NCI-H2081 (cell line): ENCODE measurements at places on chromosomes 5 and 9.

GRCh38 chr9:116250891-116251290 lies 97.3 kb downstream of the PAPPA start:
- DNase-seq: no peak

GRCh38 chr9:85290019-85290418 lies 451.7 kb downstream of the AGTPBP1 start:
- no peak for DNase-seq

- no peak for DNase-seq
These were observed 9.0 kb downstream of the IL33 start for GRCh38 chr9:6224393-6225154.

DNA sequence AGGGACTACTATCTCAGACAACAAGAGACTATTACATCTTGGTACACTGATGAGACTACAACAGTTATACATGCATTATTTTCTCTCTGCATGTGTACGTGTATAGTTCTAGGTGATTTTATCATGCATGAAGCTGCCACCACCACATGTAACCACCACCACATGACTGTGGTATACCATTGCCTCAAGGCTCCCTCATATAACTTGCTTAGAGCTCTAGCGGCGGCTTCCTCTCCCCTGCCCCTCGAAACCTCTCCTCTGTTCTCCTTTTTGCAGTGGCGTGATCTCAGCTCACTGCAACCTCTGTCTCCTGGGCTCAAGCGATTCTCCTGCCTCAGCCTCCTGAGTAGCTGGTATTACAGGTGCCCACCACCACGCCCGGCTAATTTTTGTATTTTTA lies 162.3 kb downstream of the AOPEP start:
- DNase-seq: no peak

DNA sequence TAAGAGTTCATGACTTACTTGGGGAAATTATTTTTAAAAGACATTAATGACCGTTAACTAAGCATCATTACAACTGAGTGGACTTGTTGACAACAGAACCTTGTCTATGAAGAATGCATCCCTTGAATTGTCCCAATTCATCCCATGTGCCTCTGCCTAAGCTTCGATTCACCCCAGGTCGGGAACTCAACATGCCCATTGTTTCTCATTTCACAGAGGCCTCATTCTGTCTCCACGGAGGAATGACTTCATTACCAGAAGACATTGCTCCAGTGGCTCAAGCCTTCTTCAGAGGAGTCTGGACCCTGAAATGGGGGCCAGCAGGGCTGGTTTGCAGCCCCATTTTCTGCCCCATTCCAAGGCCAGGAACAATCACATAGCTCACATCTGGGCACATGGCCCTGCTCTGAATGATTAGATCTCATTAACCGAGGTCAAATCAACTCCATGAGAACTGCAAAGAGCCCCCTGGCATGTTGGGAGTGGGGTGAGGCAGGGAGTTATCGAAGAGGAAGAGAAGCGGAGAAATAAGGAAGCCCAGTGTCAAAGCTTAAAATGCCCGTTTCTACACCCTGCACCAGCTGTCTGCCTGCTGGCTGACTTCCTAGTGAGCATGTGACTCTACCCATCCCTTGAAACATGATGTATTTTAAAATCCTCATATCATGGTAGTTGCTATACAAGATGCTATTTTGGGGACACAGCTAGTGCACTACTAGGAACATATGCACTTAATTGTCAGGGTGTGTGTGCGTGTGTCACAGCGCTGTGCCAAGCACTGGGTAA lies 137.3 kb downstream of the LHFPL2 start:
- DNase-seq: no peak

DNA sequence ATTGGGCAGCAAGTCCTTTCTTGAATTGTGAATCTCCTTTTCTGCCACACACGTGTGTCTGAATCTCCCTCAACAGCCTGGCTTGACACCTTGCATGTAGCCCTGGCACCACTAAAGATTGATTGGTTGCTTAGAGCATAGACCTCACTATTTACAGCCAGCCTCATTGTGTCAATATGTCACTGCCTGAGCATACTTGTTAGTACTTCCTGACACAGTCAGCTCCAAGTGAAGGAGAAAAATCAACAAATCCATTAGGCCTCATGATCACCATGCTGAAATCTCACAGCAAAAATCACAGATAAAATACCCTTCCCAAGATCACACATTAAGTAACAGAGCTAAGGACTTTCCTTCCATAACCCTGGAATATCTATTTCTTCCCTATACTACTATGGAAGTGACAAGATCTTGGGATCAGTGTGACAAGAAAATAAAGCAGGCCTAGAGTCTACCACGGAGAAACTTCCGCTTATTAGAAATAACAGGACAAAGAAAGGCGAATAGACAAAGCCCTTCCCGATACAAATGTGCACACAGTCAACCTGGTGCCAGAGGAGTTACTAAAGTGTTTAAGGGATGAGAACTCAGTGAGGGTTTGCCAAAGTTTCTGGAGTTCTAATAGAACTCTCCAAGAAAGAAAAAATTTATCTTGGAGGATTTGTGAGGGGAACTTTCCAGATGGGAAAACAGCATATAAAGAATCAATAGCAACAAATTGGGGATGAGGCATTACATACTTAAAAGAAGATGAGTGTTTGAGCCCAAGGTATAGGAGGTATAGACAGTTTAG lies 5.6 kb upstream of the ARL15 start:
- peak; percentile 22 for DNase-seq

DNA sequence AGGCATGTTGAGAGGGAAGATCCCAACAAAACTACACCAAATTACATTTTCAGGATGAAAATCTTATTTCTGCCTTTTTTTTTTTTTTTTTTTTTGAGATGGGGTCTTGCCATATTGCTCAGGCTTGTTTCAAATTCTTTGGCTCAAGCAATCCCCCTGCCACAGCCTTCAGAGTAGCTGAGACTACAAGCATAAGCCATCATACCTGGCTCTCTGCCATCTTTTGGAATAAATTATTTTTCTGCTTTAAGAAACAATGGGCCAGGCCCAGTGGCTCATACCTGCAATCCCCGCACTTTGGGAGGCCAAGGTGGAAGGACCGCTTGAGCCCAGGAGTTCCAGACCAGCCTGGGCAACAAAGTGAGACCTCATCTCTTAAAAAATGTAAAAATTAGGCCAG lies 14.3 kb downstream of the AFF4 start:
- no peak for DNase-seq

DNA sequence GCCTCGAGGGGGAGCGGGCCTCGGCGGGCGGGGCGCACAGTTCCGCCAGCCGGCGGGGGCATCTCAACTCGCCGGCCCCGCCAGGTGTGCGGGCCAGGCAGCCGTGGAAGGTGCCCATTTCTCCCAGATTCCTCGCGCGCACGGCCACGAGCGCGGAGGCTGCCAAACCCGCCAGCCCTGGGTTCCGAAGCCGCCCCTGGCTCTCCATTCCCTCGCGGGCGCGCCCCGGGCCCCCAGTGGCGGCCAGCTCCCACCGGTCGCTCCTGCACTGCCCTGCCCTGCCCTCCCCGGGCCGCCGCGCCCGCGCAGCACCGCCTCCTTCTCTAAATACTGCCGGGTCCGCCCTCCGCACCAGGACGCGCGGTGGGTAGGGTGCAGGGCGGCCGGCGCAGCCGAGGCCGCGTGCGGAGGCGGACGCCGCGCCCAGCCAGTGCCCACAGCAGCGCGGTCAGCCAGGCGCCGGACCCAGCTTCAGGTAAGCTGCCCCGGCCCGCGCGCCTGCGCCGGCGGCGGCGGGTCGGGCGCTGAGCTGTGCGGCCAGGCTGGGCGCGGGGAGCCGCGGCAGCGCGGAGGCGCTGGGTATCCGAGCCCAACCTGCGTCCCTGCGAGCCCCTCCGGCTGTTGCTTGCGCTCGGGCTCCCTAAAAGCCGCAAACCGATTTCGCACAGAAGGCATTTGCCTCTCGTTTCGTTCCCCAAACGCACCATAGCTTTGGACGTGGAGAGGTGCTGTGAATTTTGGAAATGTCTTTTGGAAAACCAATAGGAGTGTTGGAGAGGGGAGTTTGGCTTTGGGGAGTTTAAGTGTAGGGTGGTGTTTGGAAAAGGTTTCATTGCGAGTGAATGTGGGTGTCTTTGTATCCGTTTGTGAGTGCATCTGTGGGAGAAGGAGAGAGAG lies at the start of gene TMEM171:
Gene TMEM171 (plus strand): TSS at position 354 of the 897 bp plus-strand sequence. CDS start 2,799 bp downstream, outside the sequence.
- no peak for DNase-seq

DNA sequence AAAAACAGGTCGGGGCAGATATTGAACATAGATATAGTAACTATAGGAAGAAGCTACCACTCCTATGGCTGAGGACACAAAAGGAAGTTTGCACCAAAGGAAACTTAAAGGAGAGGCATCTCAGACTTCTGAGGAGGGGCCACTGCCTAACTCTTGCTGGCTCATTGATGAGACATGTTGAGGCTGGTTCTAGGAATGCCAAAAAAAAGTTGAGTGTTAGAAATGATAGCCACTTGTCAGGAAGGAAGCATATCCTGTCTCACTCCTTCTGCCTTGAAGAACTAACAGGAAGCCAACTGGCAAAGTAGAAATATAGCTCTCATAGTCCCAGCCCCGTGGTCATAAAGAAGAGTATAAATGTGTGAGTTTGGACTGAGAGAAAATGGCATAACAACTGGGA lies 23.3 kb upstream of the STOM start:
- no peak for DNase-seq

- no peak for DNase-seq
These were observed 370.2 kb upstream of the C9orf72 start for GRCh38 chr9:27943501-27943900.

DNA sequence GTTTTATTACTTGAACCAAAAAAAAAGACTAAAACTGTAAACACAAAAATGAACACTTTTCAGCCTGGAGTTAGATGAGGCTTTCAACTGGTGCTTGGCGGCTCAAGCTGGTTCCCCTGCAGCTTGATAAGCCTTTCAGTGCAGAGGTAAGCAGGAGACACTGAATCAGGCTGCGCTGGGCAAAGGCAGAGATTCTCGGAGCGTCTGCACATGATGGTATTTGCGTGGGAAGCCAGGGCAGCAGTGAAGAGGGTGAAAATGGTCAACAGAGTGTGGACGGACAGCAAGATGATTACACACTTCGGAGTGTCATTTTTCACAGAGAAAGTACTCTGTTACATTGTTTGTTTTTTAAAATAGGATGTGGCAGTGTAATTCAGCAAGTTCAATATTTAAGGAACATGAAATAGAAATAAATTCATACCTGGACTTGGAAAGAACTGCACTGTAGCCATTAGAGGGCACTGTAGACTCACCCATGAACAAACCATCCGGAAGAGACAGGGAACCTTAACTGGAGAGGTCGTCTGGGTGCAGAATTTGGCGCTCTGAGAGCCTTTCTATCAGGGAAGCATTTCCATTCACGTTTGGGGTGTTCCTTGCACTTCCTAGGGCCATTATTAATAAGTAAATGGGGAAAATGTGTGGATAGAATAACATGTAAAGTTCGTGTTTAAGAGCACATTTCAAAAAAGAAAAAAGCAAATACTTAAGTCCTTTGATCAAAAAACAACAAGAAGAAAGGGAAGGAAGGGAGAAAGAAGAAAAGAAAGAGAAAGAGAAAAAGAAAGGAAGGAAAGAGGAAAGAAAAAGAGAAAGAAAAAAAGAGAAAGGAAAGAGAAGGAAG lies 69.8 kb downstream of the ICE1 start:
- peak; percentile 85 for DNase-seq

- no peak for DNase-seq
These were observed 100.2 kb downstream of the INSYN2B start for GRCh38 chr5:169880012-169880663.

- no peak for DNase-seq
These were observed 93.8 kb downstream of the CSNK1G3 start for GRCh38 chr5:123605822-123606221.

- DNase-seq: no peak
These were observed 577.5 kb upstream of the CLINT1 start for GRCh38 chr5:158436271-158437065.

DNA sequence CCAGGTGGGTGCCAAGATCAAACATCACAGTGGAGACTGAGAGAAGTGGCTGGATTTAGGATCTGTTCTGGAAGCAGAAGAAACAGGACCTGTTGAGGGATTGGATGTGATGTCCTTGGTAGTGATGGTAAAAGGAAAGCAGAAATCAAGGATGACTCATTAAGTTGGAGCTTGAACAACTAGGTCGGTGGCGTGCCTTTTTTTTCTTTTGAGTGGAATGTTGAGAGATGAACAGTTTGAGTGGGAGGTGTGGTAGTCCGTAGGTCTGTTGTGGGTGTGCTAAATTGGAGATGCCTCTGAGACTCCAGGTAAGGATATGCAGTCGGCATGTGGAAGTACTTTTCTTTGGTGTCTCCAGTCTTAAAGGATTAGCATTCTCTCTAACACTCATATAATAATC lies 92.1 kb upstream of the IL12B start:
- no peak for DNase-seq

DNA sequence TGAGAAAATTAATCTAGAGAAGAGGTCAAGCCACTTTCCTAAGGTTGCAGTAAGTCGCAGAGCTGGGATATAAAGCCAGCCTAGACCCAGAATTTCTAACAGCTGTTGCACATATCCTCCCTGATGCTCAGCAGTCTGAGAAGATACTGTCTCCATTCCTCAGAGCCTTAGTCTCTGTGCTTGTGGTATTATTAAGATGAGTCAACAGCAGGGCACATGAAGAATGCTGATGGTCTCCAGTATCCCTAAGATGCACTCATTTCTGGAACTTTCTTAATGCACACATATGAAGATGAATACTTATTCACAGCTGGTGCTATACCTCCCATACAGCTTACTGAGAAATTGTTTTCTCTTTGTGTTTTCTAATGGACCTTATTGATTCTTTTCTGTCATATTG lies 32.5 kb downstream of the SGCD start:
- DNase-seq: no peak

GRCh38 chr5:135246923-135247795 lies 151.9 kb downstream of the MACROH2A1 start:
- DNase-seq: no peak

- DNase-seq: no peak
These were observed 6.2 kb upstream of the FYB1 start for GRCh38 chr5:39225405-39226099.

- DNase-seq: no peak
These were observed 396.9 kb downstream of the PDE4D start for GRCh38 chr5:59496524-59497134.

GRCh38 chr9:72274441-72274840 lies 90.6 kb downstream of the ZFAND5 start:
- no peak for DNase-seq

DNA sequence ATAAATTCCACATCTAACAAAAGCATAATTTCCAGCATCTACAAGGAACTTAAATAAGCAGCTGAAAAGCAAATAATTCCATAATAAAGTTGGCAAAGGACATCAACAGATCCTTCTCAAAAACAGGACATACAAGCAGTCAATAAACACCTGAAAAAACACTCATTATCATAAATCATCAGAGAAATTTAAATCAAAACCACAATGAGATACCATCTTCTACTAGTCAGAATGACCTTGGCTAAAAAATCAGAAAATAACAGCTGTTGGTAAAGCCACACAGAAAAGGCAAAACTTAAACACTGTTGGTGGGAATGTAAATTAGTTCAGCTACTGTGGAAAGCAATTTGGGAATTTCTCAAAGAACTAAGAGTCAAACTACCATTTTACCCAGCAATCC lies 1371.1 kb upstream of the ACO1 start:
- no peak for DNase-seq

DNA sequence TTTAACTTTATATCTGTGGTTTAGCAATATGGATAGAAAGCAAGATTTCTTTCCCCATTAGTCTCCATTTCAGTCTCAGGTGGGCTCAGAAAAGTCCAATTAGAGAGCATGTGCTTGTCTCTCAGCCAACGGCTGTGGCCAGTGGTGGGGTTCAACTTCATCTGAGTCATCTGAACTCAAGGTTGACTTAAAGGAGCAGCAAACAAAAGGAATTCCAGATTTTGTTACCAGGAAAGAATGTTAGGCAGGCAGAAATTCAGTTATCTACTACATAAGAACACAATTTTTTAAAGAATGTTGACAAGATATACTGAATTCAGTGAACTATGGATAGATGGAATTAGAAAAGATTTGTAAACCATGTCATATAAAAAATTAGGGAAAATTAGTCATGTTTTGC lies 784.1 kb downstream of the MAT2B start:
- DNase-seq: no peak
